Neural crest cell (in vitro differentiated cells): ENCODE measurements at places on chromosomes 2 and 18.

GRCh38 chr18:48867978-48868377, 82.8 kb downstream of the SMAD7 start:
- DNase-seq = no peak

- DNase-seq = no peak
These were observed 54.3 kb downstream of the NOL10 start for GRCh38 chr2:10635430-10635829.

GRCh38 chr2:138722316-138722715, 57.9 kb downstream of the NXPH2 start:
- no peak for DNase-seq

DNA sequence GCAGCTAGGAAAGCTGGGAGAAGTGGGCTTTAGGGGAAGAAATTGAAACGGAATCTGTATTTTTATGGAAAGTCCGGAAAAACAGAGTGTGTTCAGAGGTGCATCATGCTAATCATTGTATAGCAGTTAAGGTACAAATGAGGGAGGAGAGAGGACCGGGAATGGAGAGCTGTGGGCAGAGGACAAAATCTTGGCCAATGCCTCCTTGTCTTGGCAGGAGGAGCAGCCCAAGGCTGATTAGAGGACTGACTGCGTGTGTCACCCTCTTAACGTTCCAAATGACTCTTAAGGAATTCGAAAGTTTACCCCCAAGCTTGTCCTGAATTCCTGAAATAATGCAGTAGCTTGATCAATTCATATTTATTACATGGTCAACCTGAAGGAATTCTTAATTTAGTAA, 81.0 kb downstream of the ZNF236 start:
- no peak for DNase-seq

GRCh38 chr2:43230951-43231827, 4.8 kb upstream of the ZFP36L2 start:
- no peak for DNase-seq

GRCh38 chr18:75276818-75277609, 66.4 kb downstream of the TSHZ1 start:
- DNase-seq = no peak

DNA sequence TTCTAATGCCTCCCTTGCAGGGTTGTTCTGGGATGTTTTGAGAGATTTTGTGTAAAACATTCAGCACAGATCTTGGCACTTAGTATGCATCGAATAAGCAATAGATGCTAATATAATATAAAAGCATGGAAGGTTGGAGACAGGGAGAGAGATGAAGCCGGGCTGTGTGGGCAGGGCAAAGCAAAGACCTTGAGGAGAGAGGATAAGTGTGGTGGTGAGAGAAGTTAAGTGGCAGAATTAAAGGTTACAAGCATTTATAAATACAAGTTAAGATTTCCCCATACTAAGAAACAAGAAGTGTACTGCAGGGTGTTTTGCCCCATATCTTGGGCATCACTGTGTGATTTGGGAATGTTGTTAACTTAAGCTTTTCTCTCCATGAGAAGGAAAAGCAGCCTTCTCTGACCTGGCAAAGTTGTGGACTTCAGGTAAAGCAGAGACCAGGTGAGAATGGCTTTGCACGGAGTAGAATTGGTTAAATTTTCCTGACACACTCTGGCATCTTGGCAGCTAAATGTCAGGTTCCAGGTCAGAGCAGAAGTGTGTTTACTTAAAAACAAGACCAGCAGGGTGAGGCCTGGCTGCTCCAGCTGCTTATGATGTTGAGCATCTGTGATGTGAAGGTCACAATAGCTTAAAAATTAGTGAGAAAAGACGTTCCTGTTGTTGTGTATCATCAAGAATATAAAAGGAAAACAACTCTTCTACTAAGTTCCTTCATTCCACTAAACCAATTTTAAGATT, 288.5 kb upstream of the HNMT start:
- DNase-seq = no peak

- no peak for DNase-seq
These were observed 1218.9 kb downstream of the DSC3 start for GRCh38 chr18:29823671-29824070.

- DNase-seq = no peak
These were observed 35.6 kb downstream of the DAW1 start for GRCh38 chr2:227906991-227907390.

- DNase-seq = no peak
These were observed 251.7 kb upstream of the SIX2 start for GRCh38 chr2:45260946-45261345.

- DNase-seq = no peak
These were observed 51.1 kb downstream of the NABP1 start for GRCh38 chr2:191728750-191729624.

- DNase-seq = no peak
These were observed 30.9 kb downstream of the DSEL start for GRCh38 chr18:67485655-67486054.

GRCh38 chr2:174688079-174688478, 76.2 kb downstream of the CHRNA1 start:
- no peak for DNase-seq

DNA sequence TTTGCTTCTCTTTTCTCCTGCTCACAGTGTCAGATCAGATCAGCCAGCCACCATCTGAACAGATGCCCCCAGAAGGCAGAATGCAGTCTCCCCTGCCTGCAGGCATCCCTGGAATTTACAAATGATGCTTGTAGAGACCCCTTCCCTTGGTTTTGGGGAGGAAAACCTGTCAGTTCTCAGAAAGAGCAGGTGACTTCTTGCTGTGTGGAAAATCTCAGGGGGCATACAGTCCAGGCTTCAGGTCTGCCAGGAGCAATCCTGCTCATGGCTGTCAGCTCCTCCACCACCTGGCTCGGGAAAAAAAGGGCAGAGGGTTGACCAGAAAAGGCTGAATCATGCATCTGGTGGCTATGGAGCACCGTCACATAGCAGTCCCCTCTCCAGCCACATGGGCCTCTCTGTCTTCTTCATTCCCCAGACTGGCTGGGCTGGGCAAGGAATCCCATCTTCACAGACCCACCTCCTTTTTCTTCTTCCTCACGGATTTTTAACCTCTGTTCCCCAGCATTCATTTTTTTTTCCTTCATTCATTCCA, 107.0 kb downstream of the KCNF1 start:
- DNase-seq = no peak

DNA sequence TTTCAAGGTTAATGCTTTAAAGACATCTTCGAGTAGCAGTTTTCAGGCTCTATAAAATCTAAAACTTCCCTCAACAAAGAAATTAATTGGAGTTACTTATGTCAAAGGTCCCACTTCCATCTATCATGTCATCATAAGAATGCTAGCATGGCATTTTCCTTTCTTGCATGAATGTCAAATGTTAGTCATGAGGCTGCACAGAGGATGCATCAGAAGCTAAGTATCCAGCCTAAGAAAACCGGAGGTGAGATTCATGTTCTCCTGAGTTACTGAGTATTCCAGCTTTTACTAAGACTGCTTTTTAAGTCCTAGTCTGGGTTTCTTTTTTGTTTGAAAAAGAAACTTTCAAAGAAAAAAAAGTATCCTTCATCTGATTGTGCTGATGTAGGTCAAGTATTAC, 130.6 kb upstream of the CDH19 start:
- no peak for DNase-seq

- no peak for DNase-seq
These were observed 36.2 kb downstream of the CAPN13 start for GRCh38 chr2:30770816-30771576.

DNA sequence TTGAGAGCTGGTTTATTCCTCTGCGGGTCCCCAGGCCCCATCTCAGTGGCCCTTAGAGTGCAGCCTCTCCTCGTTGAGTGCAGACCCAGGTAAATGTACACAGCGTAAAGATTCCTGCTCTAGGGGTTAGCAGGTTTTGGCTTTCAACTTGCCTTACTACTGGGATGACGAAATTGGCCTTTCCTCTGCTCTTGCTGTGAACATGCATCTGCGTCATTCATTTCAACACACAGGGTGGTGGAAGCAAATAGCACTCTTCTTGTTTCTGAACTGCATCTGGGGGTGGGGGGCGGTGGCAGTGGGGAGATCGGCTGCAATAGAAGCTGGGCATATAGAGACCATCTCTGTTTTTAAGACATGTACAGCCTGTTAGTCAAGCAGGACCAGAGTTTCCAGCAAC, 16.5 kb upstream of the SLC16A14 start:
- no peak for DNase-seq

DNA sequence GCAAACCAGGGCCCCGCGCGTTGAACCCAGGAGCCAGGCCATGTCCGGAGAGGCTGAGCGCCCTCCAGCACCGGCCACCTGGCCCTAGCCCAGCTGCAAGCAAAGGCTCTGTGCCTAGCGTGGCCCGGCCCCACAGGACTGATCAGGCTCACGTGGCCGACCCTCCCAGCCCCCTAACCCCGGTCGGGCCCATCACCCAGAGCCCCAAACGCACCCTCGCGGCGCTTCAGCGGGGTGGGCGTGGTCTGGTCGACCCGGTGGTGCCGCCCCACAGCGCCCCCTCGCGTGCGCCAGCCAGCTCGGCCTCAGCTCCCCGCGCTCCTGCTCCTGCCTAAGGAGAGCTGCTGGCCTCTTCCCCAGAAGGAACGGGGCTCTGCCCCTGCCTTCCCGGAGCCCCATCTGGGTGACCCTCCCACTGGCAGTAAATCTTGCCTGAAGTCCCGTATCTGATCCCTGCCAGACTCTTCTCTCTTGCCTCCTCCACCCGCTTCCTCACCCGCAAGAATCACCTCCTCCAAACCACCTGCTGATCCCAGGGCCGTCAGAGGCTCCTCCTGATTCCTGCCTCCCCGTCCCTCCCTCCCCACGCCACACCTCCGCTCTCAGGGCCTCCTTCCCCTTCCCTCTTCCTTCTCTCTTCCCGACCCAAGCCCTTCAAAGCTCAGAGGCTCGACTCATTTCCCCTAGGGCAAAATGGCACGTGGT, 12.3 kb upstream of the TEX51 start:
- peak; percentile 65 for DNase-seq

DNA sequence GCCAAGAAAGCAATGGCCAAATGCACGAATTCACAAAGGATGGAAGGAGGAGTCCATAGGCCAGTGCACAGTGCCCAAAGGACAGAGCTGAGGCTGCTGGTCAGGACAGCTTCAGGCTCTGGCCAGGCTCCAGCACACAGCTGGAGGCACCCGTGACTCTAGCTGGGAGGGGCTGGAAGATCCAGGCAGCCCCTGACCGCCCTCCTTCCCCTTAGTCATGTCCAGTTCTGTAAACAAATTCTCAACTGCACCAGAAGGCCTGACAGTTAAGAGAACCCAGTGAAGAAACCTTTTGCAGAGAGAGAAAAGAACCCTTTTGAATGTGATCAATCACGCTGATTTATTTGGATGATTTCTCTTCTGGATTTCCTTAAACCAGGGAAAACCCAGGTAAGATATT, 7.7 kb upstream of the YWHAQ start:
- DNase-seq = no peak

- DNase-seq = no peak
These were observed 137.8 kb downstream of the PRKCE start for GRCh38 chr2:45789317-45789716.

GRCh38 chr2:217562871-217563480, 439.8 kb downstream of the TNS1 start:
- no peak for DNase-seq

DNA sequence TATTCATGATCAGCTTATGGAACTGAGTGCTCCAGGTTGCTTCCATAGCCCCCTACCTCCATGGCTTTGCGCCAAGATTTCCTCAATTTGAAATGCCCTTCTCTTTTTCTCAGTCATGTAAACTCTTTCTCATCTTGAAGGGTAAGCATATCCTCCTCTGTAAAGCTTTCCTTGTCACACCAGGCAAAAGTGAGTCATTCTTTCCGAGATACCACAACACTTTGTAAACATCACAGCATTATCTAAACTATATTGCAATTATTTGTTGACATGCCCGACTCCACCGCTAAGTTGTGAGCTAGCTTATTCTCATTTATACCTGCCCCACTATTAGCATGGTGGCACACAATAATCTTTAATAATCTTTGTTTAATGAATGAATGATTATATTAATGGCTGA, 419.5 kb upstream of the CHST9 start:
- no peak for DNase-seq
